Right cardiac atrium (tissue), 5 donors: ENCODE measurements at places on chromosomes 4 and X. TPM values are rescaled to one million over a fixed set of nuclear protein-coding genes. Genes with fewer than 3 reads are reported as not detected.
A peak's percentile ranks its signal among the peaks of the same experiment; 100 is the strongest.

GRCh38 chr4:52098618-52099017 lies 47.5 kb downstream of the SPATA18 start:
- no peak for DNase-seq

GRCh38 chr4:13703096-13703495 lies 75.6 kb upstream of the BOD1L1 start:
- no peak for DNase-seq

DNA sequence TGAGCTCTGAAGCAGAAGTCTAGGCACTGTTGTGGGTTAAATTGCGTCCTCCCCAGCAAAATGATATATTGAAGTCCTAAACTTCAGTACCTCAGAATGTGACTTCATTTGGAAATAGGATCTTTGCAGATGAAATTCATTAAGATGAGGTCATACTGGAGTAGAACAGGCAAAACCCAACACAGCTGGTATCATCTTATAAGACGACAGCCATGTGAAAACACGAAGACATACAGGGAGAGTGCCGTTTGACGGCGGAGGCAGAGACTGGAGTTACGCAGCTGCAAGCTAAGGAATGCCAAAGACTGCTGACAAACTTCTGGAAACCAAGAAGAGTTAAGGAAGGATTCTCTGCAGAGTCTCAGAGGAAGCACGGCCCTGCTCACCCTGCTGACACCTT lies 241.5 kb downstream of the MAML3 start:
- DNase-seq: no peak

- DNase-seq: no peak
These were observed 25.2 kb downstream of the YTHDC1 start for GRCh38 chr4:68324519-68325262.

- DNase-seq: peak; percentile 78
These were observed 107.1 kb downstream of the NSUN7 start for GRCh38 chr4:40856840-40857362.

GRCh38 chr4:140141210-140141835 lies 12.7 kb downstream of the MAML3 start:
- no peak for DNase-seq

DNA sequence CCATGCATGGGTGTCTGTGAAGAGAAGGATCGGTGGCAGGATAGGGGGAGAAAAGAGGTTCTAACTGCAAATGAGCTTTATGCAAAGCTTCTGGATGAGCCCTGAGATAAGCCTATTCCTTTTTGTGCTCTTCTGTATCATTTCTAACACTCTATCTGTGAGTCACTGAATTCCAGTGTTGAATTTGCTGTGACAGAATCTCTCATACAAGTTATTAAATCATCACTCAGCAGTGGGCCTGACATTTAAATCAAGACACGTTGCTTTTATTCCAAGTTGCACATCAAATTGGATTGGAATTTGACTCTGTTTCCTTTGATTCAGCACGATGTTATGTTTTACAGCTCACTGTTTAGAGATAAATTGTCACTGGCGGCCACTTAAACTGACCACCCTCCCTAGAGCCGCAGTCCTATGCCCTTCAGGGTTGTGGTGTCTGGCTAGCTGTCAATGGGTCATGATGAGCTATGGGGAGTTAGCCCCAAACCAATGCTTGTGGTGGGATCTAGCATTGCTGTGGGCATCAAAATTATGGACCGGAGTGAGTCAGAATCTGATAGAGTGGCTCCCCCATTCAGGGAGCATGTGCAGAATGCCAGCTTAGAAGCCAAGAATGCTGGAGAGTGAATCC lies 42.7 kb downstream of the LHFPL1 start:
- DNase-seq: no peak

- no peak for DNase-seq
These were observed 9.2 kb downstream of the RFC1 start for GRCh38 chr4:39357002-39357401.

- DNase-seq: no peak
These were observed 10.1 kb downstream of the TMEM150C start for GRCh38 chr4:82551734-82552133.

DNA sequence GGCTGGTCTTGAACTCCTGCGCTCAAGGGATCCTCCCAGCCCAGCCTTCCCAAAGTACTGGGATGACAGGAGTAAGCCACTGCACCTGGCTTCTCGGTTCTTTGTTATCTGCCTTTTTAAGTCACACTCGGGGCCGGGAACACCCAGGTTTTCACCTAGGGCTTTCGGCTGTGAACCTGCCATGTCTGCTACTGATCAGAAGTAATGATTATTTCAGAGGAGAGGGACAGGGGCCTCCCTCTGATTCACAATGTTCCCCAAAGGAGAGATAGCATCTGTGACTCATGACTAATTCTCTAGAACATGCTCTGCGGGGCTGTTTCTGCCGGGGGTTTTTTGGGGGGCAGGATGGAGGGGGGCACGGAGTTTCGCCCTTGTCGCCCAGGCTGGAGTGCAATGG lies 26.9 kb downstream of the CRLF2 start:
- no peak for DNase-seq

DNA sequence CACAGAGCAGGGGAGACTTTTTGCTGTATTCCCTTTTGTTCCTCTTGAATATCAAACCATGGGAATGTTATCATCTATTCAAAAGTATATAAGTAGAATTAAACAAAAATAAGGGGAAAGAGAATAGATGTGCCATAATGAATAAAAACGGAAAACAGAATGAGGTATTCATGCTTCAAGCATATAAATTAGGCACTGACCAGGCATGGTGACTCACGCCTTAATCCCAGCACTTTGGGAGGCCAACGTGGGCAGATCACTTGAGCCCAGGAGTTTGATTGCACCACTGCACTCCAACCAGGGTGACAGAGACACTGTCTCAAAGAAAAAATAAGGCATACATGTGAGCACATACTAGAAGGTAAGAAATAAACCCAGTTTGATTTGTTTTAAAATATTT lies 16.3 kb upstream of the NEUROG2 start:
- no peak for DNase-seq

DNA sequence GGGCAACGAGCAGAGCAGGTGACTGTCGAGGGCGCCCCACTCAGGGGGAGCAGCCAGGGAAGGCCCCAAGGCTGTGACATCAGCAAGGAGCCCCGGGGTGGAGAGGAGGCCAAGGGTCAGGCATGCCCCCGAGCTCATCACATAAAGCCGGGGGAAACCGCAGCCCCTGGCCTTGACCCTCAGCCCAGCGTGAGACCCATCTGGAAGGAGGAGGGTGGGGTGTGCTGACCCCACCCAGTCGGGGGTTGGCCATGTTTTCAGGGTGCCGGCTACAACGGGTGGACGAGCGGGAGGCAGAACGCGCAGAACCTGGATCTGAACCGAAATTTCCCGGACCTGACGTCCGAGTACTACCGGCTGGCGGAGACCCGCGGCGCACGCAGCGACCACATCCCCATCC lies 13.9 kb downstream of the CPZ start:
- no peak for DNase-seq

The OTUD6A gene
- not detected for polyA plus RNA-seq

The ATP1B4 gene
- 3.8 TPM for polyA plus RNA-seq

The DAPP1 gene
- polyA plus RNA-seq: 0.16 TPM

The RAB39B gene
- 0.63 TPM for polyA plus RNA-seq
